ENCODE measurements at places on chromosomes 4 and X. TPM values are rescaled to one million over a fixed set of nuclear protein-coding genes. Genes with fewer than 3 reads are reported as not detected.

GRCh38 chr4:7817877-7818398 is 121.7 kb downstream of the AFAP1 start:
- no peak for DNase-seq

GRCh38 chr4:159142241-159142640 is 39.4 kb downstream of the RAPGEF2 start:
- no peak for DNase-seq

- DNase-seq: no peak
Observed at GRCh38 chr4:128347175-128347868, 59.7 kb upstream of the PGRMC2 start.

DNA sequence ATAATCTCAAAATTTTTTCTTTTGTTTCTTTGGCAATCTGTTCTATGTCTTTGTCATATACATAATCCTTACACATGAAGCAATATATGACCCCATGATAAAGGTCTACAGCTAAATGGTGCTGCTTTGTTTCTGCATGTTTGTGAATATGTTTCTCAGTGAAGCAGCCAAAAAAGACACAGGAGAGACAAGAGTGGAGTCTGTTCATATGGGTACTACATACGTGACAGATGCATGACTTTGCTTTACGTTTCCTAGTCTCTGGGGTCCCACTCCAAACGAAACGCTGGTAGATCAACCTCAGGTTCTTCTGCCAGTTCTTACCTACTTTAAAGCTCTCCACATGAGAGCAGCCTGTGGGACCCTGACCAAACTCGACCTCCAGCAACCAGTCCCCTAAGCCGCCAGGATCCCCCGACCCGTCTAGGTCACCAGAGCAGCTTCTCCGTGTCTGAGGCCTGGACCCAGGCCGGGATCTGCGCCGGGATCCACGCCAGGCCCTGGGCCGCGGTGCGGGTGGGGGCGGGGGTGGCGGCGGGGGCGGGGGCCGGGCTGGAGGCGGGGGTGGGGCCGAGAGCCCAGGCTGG is 1.5 kb downstream of the USP51 start:
- no peak for DNase-seq

Gene OTUD5
- polyA plus RNA-seq: 46.3 TPM

Gene SOD3
- 18.7 TPM for polyA plus RNA-seq

DNA sequence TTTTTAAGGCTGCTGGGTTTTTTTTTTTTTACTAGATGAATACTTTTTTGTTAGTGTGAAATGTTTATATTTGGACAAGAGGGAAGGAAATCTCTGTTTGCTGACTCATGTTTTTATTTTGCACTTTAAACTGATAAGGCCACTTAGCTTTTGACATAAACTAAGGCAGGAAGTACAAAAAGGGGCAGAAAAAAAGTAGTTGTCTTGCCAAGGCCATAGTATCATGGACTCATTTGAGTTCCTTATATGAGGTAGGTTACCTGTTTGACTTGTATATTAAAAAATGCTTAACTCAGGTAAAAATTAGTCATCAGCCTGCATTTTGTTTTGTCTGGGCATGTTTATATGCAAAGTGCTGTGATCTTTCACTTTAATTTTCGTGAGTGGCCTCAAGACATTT is 26.0 kb downstream of the SMAD1 start:
- DNase-seq: no peak

DNA sequence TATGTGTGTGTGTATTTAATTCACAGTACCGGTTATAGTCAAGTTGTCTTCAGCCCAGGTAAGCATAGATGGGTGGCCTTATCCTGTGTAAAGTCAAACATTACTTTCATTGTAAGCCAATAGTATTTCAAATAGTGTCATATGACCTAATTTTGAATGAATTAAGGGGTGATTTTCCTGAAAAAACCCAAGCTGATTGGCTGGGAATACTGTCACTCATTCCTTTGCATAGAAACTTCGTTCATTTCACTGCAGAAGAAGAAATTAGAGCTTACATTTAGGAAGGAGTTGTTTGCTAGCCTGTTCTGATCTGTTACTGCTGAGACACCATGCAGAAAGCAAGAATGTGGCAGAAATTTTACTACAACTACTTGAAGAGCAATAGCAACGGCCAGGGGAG is 45.4 kb downstream of the SMARCAD1 start:
- no peak for DNase-seq

Gene HS6ST2
- 17.8 TPM for polyA plus RNA-seq

DNA sequence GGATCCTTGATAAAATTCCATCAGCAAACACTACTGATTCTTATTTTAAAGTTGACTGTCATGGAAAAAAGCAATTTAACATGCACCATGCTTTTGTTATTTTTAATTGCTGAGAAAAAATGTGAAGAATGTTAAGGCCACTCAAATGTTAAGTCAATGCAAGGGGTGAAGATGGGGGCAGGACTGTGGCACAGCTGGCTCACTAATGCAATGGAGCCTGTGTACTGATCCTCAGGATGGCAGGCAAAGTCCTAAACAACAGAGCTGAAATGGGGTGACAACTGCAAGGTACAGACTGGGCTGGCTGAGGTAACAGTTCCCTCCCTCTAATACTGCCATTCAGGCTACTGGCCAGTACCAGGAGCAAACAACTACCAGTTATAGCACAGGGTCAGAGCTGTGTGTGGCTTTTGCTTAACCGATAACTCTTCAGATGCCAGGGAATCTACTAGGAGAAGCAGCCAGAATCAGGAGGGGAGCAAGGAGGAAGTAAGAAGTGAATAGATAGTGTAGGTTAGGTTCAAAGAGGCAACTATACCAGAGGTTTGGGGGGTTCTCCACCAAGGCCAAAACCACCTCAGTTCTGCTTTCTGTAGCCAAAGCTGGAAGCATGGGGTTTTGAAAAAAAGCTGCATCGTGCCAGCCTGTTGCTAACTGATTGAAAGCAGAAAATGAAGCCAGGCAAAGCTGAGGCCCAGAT is 372.6 kb downstream of the OPHN1 start:
- DNase-seq: no peak

- no peak for DNase-seq
Observed at GRCh38 chr4:101337688-101338087, 9.6 kb downstream of the PPP3CA start.

- DNase-seq: peak; percentile 13
Observed at GRCh38 chrX:13364230-13364857, 44.5 kb upstream of the ATXN3L start.

Gene ATP1B4
- 0.04 TPM for polyA plus RNA-seq
